ENCODE measurements at places on chromosomes 3 and 15.

DNA sequence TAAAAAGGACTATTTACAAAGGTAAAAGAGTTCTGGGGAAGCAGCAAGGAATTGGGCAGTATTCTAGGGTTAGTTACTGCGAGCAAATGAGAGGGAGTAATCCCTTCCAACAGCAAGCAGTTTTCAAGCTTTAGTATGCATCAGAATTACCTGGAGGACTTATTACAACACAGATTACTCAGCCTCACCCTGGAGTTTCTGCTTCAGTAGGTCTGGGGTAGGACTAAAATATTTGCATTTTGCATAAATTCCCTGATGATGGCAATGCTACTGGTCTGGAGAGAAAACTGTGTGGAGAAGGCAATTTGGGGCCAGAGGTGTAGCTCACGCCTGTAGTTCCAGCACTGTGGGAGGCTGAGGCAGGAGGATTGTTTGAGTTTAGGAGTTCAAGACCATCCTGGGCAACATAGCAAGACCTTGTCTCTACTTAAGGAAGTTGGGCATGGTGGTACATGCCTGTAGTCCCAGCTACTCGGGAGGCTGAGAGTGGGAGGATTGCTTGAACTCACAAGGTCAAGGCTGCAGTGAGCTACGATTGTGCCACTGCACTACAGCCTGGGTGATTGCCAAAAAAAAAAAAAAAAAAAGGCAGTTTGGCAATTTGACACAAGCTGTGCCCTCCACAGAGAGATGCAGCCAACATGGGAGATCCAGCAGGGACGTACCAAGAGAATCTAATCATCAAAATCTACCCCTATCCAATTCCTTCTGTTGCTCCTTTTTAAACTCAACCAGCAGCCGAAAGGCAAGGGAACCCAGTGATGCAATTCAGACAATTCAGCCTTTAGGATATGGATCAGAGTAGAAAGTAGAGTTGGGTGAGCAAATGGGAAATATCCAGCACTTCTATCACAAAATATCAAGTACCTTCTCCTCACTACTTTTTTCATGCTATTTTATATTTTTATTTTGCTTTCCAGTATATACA, 27.1 kb upstream of the AP4E1 start:
- no peak for DNase-seq

- DNase-seq = no peak
Measured at GRCh38 chr3:151579571-151580270, 118.9 kb upstream of the IGSF10 start.

DNA sequence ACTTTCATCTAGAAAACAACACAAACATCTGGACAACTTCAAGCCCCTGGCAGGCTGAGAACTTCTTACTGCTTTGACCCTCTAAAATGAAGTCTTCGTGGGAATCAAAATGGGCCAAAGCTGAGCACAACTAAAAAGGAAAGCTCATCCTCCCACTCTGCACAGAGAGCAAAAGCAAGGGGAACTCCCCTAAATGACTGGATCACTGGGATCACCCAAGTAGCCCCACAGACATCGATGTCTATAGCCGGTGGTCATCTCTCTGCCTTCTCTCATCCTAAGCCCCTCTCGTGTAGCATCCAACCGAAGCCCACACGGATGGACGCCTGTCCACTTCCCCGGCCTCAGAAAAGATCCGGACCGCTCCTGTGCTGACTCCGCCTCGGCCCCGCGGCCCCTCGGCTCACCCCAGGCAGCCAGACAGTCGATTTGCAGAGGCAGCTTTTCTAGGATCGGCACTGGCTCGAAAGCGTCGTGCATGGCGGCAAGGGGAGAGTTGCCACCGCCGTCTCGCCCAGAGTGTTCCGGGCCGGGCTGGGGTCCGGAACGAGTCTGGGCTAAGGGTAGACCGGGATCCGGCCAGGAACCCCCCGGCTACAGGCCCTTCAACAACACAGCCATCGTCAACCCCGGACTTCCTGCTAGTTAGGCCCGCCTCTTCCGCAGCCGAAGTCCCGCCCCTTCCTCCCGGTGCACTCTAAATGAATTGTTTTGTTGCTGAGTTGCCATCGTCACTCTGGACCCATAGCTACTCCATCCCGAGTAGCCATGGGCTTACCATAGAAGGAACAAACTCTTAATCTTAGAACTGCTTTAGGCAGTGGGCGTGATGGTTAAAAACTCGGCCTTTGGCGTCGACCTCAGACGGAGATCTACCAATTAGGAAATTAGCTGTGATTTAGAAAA, at the start of gene VPS39:
Gene VPS39, minus strand, starts transcription at position 631 of the 906 bp plus-strand sequence. Its CDS starts 151 bp downstream, at position 480.
- peak; percentile 70 for DNase-seq

- no peak for DNase-seq
Measured at GRCh38 chr3:181707980-181708379, 3.7 kb upstream of the SOX2 start.

DNA sequence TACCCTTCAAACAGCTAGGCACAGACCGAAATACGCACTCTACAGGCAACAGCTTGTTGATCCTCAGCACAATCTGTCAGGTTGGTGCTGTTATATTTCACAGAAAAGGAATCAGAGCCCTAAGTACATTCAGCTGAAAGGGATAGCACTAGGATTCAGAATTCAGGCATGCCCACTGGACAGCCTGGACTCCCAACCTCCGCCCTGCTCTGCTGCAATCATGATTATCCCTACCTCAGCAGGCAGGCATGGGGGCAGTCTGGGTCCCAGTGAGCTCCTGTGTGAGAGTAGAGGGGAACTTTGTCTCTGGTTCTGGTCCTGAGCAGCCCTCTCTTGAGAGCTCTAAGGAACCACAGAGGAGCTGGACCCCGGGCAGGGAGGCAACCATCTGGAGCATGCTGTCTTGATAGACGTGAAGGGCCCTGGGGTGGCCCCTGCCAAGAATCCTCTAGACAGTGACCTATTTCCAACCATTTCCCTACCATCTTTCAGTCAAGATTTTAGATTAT, 23.4 kb upstream of the NOX5 start:
- no peak for DNase-seq

GRCh38 chr3:36318621-36319200, 61.6 kb upstream of the STAC start:
- no peak for DNase-seq

GRCh38 chr3:64361962-64362735, 136.9 kb upstream of the PRICKLE2 start:
- DNase-seq = no peak

DNA sequence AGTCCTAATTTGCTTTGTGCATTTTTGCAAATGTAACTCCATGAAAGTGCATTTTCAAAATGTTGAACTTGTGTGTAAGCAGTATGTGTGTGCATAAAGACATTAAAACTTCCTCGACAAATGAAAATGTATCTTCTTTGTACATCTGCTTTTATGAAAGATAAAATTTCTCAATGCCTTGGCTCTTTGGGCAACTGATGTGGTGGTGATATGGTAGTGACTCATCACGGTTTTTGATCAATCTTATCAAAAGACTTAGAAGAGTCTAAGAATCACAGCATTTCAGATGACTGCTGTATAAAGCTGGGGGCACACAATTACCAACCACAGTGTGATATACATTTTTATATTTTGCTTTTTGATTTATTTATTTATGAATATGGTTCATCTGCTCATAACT, 5.4 kb upstream of the MASP1 start:
- DNase-seq = no peak

DNA sequence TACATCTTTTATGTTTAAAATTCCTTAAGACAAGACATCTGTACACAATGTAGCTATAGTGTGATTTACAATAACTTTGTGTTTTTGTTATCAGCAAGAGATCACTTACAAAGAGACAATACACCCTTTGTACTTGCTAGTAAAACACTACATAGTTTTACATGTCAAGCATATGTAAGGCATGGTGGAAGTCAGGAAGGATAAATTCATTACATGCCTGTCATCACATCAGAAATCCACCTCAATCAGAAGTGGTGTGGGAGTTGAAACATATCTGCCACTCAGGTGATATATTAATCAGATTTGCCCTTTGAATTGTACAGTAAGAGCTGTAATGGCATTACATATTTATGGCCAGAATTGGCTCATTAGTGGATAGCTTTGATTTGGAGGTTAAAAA, 95.5 kb downstream of the MBNL1 start:
- DNase-seq = no peak

- DNase-seq = no peak
Measured at GRCh38 chr3:16789344-16790120, 95.2 kb upstream of the PLCL2 start.

GRCh38 chr3:44109771-44110361, 131.8 kb upstream of the TOPAZ1 start:
- DNase-seq = no peak

GRCh38 chr15:50880206-50880605, 28.3 kb upstream of the AP4E1 start:
- DNase-seq = no peak

DNA sequence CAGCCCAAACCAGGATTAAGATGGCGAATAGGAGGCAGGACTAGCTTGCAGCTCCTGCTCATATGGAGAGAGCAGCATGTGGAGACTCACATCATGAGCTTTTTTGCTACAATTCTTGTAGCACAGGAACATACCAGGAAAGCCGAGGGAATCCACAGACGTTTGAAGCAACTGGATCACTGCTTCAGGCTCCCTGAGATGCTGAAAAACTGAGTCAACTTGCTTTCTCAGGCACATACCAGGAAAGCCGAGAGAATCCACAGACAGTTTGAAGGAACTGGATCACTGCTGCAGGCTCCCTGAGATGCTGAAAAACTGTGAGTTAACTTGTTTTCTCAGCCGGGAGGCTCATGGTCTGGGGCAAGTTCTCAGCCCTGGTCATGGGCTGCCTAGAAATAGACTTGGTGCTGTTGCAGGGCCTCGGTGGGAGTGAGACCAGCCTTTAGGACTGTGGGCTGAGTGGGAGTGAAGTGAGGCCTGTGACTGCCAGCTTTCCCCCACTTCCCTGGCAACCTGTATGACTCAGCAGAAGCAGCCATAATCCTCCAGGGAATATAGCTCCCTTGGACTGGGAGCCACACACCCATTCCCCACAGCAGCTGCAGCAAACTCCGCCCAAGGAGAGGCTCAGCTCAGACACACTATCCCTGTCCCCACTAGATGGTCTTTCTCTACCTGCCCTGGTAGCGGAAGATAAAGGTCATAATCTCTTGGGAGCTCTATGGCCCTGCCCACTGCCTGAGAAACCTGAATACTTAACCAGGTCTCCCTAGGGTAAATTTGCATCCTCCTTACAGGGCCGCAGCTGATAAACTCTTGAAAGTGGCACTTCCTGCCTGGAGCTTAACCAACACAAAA, 51.9 kb upstream of the PFN2 start:
- no peak for DNase-seq

- no peak for DNase-seq
Measured at GRCh38 chr3:157195965-157196364, 36.0 kb upstream of the CCNL1 start.

DNA sequence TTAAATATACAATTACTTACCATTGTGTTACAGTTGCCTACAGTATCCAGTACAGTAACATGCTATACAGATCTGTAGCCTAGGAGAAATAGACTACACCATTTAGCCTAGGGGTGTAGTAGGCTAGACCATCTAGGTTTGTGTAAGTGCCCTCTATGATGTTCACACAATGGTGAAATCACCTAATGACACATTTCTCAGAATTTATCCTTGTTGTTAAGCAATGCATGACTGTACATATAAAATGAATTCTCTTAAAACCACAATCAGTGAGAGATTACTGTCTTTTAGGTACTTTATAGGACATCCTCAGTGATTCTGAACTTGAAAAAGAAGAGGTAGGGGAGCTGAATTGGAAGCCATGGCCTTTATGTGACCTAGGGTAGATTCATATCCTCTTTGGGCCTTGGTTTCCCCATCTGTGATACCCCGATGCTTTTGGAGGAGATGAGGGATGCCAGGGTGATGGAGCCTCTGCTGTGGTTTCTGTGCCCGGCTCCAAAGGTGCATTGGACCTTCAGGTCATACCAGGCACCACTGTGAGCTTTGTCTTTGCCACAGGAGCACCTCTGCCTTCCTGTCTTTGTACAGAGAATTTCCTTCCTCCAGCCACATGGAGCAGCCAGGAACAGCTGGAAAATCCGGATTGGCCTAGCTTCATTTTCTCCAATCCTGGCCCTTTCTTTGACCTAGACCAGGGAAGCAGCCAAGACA, 51.9 kb upstream of the FLNB start:
- DNase-seq = no peak
